Bronchial smooth muscle cell (primary cell): ENCODE measurements at places on chromosomes 5 and 9. TPM values are rescaled to one million over a fixed set of nuclear protein-coding genes. Genes with fewer than 3 reads are reported as not detected.

SHOC1 gene
- total RNA-seq = under 0.01 TPM in 1 of 2 replicates, not detected in the other

UBQLN1 gene
- total RNA-seq = 53.1 and 67.8 TPM in 2 replicates

CMYA5 gene
- total RNA-seq = 3.9 and 5.9 TPM in 2 replicates

EXOSC2 gene
- total RNA-seq = 18.6 and 25.6 TPM in 2 replicates

ADAMTSL1 gene
- total RNA-seq = 37.5 and 190 TPM in 2 replicates

CDC25C gene
- 0.26 and 1.1 TPM in 2 replicates for total RNA-seq

TAF11L5 gene
- not detected in 2 replicates for total RNA-seq

PAEP gene
- not detected in 2 replicates for total RNA-seq

MEGF10 gene
- total RNA-seq = not detected in 2 replicates

LRRC19 gene
- total RNA-seq = not detected in 2 replicates

RETREG1 gene
- total RNA-seq = 0.63 TPM in 1 of 2 replicates, not detected in the other
